ENCODE measurements at places on chromosomes 5 and 9.
A peak's percentile ranks its signal among the peaks of the same experiment; 100 is the strongest.

DNA sequence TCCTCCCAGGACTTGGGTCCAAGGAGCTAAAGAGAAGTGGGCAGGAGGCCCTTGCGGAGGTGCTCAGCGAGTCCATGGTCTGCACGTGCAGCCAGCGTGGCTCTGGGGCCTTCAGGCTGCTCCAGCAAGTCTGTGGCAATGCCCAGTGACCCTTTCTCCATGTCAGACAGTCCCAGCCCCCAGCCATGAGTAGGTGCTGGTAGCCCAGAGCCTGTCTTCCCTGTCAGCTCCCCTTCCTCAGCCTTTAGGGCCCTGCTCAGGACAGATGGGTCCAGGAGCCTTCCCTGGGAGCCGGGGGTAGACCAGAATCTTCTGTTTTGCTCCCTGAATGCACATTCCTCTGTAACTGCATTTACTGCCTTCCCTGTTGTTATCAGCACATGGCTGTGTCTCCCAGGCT lies 147.2 kb upstream of the IRX2 start:
- DNase-seq = no peak

- no peak for DNase-seq
These were observed 164.2 kb downstream of the MACROH2A1 start for GRCh38 chr5:135234666-135235401.

GRCh38 chr5:66904189-66904588 lies 292.4 kb downstream of the CD180 start:
- no peak for DNase-seq

- DNase-seq = no peak
These were observed 92.7 kb downstream of the COL5A1 start for GRCh38 chr9:134734270-134734669.

- peak; percentile 95 for DNase-seq
These were observed 56.2 kb downstream of the DUSP1 start for GRCh38 chr5:172714491-172715420.

GRCh38 chr9:133845440-133845839 lies 107.3 kb upstream of the SARDH start:
- peak; percentile 89 for DNase-seq

DNA sequence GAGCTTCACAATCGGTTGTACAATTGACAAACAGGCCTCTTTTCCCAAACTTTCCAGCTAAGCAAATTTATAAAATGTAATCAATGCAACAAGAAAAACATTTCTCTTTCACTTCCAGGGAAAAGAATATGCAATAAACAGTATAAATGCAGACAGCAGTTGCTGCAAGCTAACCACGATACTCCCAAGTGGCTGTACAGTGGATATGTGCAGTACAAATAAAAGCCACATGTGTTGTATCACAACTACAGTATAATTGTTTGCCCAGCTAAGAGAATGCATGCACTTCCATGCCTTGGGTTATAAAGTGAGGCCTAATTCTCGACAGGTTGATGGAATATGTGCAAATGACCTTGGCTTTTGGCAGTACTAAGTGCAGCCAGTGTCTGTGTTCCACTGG lies 16.7 kb upstream of the PDCL start:
- no peak for DNase-seq

DNA sequence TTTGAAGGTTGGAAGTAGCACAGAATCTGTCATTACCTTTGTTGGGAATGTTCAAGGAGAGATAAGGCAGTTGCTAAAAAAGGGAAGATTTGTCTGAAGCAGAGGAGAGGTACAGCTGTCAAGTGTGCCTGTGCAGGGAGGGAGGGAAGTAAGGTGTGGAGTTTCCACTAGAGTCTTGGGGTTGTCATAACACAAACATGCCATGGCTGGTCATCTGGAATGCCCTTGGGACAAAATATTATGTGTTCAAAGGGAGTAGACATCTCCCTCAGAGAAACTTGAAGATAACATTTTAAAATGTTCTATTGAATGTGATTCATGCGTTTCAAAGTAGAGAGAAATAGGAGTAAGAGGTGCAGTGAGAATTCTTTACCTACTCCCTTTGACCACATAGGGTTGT lies 95.0 kb downstream of the MUSK start:
- DNase-seq = no peak

- no peak for DNase-seq
These were observed 179.1 kb downstream of the EPB41L4A start for GRCh38 chr5:112239996-112240395.

DNA sequence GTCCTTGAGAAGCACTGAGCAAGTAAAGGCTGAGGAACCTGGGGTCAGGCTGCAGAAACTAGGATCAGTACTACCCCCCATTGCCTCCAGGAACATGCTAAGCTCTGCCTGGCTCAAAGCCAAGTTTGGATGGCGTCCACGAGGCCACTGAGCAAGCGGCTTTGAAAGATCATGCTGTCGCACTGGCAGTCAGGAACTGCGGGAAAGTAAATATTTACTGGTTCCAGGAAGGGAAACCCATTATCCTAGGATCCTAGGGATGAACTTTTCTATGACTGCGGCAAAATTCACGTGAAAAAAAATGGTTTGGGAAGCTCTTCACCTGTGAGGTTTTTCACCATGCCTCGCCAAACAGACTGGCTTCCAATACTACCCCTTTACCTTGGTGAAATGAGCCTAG lies 75.3 kb upstream of the PJA2 start:
- DNase-seq = peak; percentile 23

DNA sequence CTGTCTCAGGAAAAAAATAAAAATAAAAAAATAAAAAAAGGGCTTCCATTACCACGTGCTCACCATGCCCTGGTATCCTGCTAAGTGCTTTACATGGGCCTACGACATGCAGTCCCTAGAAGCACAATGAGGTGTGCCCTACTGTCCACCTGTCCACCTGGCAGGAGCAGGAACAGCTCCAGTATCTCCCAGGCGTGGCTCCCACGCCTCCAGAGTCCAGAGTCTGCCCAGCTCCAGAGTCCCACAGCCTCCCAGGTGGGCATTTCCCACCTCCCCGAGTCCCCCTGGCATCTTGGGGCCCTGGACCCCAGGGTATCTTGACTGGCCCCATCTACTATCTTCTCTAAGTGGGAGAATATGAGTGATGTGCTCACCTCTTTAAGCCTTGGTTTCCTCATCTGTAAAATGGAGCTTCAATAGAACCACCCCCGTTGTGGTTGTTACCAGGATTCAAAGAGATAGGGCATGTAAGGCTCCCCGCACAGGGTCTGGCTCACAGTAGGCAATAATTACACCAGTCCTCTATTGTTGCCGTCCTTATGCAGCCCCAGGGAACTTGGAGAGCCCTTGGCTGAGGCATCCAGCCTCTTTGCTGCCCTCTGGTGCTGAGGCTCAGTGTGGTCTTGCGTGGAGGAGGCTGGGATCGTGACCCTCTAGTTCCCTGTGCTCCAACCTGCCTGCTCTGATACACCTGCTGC lies 8.9 kb downstream of the CXCL14 start:
- DNase-seq = peak; percentile 16

GRCh38 chr9:109906766-109907382 lies 126.9 kb downstream of the PALM2AKAP2 start:
- peak; percentile 37 for DNase-seq

- DNase-seq = no peak
These were observed 62.9 kb downstream of the DENND1A start for GRCh38 chr9:123867034-123867433.

GRCh38 chr9:134356496-134357470 lies 30.5 kb downstream of the RXRA start:
- no peak for DNase-seq

Measured in kidney capillary endothelial cell (primary cell).